ENCODE measurements at places on chromosomes 2 and 18.

DNA sequence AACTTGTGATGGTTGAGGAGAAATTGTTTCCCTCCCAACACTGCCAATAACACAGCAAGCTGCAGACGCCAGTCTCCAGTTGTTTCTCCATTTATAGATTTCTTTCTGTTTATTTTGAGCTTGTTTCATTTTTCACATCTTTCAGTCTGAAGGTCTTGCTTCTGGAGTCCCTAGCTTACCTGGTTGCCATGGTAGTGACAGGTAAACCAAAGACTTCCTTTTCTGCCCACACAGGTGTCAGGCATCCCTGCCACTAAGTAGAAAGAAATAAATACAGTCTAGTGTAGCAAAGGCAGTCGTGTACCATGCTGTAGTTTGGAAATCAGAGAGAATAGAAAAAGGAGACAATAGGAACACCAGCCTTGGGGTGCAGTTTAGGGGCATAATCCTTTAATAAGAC, 82.8 kb downstream of the MARCHF4 start:
- no peak for DNase-seq

GRCh38 chr18:31660763-31661162, 23.6 kb downstream of the B4GALT6 start:
- no peak for DNase-seq

GRCh38 chr2:19898592-19899329, 3.0 kb downstream of the TTC32 start:
- no peak for DNase-seq

GRCh38 chr2:126677176-126677538, 21.2 kb downstream of the GYPC start:
- no peak for DNase-seq

GRCh38 chr2:37084797-37085196, 479 bp downstream of the GPATCH11 start:
- no peak for DNase-seq

- DNase-seq = no peak
These were observed 44.2 kb downstream of the RRM2 start for GRCh38 chr2:10166676-10167292.

DNA sequence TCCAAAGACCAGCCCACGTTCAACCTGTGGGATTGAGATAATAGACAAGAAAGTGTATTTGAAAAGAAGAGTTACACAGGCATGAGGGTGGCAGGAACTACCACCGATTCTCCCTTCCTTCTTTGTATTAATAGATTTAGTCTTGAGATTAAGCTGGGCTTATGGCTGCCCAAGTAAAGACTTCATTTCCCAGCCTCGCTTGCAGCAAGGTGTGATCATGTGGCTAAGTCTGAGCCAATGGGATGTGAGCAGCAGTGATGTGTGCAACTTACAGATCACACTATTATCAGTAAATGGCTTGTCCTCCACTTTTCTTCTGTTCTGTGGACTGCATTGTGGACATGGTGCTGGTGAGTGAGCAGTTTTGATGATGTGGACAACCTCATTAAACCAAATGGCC, 101.7 kb downstream of the POLR1A start:
- no peak for DNase-seq

- no peak for DNase-seq
These were observed 66.6 kb upstream of the ZNF397 start for GRCh38 chr18:35174093-35174731.

GRCh38 chr2:149346272-149346671, 15.9 kb downstream of the LYPD6 start:
- DNase-seq = no peak

DNA sequence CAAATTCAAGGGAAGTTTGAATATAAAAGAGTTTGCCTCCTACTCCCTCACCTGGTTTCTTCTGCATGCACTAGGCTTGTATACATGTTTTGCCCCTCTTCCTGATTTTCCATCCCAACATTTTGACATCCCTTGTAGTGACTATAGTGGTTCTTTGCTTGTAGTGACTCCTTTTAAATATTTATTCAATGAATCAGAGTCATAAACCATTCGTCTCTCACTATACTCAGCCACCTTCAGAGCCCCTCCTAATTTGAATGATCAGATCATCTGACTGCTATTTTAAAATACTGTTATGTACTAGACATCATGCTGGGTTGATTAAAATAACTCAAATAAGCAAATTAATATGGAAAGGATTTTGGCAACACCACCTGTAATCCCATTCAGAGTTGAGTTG, 492.1 kb upstream of the PIK3C3 start:
- DNase-seq = no peak

DNA sequence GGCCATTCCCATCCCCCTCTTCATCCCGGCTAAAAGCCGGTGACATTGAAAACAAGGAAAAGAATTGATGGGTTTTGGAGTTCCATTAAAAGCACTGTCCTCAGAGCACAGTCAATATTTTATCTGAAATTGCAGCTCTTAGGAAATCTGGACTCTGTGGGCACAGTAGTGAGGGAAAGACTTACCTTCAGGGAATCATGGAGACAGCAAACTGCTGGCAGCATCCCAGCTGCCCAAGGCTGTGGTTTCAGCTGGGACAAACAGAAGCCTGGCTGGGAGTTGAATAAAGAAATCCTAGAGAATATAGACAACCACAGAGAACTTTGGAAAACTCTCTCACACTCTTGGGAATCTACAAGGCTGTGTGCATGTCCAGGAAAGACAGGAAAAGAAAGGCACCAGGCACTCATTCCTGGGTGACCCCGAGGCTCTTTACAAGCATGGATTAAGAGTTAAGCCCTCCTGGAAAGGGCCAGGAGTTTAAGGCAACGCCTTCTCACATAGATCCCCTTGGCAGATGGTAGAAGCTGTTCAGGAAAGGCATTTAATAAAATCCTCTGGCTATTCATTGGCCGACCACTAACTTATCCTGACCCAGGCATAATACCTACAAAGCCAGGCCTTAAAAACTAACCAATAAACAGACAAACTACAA, 255.1 kb downstream of the MYT1L start:
- no peak for DNase-seq

DNA sequence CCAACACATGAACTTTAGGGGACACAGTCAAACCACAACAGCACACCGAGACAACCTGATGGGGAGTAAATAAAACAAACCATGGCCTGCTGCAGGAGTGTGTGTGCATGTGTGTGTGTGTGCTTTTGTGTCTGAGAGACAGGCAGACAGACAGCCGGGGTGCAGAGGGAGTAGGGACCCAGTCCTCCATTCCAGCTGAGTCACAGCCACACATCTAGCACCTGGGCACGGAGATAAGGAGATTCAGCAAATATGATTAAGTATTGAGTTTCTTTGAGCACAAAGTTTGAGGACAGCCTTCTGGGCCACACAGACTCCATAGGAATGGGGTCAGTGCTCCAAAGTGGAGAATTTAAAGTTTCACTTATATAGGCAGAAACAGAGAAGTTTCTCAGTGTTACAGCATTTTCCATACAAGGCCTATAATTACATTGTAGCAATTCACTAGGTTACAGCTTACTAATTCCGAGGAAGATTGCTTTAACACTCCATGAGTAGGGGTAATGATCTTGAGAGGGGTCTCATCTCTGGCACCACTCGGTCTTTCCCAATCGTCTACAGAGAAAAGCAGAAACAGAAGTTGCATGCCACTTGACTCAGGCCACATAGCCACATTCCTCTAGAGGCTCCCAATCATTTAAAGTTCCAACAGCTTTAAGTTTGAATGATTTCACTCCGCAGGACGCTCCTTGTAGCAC, 30.8 kb upstream of the PRLH start:
- no peak for DNase-seq

GRCh38 chr2:80169811-80170594, 134.5 kb downstream of the LRRTM1 start:
- DNase-seq = no peak

GRCh38 chr18:40094441-40094840, 1860.6 kb upstream of the PIK3C3 start:
- no peak for DNase-seq

GRCh38 chr2:212863185-212863588, 288.2 kb downstream of the IKZF2 start:
- DNase-seq = no peak

DNA sequence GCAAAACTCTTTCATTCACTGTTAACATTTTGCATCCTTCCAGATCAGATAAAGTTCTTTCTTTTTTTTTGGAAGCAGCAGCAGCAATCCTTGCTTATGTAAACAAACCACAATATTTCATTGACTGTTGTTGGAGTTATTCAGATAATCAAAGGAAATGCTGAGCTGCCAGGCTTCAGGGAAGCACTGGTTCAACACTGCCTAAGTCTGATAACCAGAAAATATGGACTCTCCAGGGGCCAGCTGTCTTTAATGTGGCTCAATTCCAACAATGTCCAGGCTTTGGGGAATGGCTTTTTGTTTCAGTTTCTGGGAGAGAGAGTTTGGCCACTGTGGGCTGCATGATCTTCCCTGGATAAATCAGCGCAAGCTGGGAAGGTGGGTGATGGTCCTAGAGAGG, 354.3 kb downstream of the AKAIN1 start:
- DNase-seq = no peak

- DNase-seq = no peak
These were observed 94.4 kb downstream of the STPG4 start for GRCh38 chr2:47060652-47061170.

GRCh38 chr2:69116438-69116837, 103.5 kb downstream of the ANTXR1 start:
- DNase-seq = no peak

DNA sequence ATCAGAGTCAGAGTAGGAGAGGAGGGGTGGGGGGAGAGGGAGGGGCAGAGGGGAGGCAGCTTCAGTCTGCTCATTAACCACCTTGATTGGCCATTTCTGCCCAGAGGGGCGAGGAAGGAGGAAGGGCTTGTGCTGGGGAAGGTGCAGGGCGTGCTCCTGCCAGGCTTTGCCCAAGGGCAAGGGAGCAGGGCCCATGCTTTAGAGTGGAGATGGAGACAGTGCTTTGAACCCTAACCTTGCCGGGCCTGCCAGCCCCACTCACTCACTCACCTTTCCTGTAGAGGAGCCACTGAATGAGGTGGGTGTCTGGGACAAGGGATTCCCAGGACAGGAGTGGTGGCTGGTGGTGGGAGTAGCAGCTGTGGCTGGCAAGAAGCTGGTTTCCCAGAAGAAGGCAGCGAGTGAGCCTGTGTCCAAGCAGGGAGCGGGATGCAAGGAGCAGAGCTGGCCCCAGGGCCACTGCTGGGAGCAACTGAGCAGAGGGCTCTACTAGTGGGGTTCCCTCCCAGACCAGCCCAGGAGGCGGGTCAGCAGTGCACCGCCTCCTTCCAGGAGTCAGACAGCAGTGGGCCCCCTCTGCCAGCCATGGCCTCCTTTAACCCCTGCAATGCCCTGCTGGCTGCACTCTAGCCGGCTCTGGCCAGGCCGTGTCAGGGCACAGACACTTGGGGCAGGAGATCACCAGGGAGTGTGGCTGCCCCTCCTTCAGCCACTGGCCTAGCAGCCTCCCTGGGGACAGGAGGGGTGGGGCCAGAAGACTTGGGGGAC, 3.6 kb upstream of the RUFY4 start:
- DNase-seq = no peak

DNA sequence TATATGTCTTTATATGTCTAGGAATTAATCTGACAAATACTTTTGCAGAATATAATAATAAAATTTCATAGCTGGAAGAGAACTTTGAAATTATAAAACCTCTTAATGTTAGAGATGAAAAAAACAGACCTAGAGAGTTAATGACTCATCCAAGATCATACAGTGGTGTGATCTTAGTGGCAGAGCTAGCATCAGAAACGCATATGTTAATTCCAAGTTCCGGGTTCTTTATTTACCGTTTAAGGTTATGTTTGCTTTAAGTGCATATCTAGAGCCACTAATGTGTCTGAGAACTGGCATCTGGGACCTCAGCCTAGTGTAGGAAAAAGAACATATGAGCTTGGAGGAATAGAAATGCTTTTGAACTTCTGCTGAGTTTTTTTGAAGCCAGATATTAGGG, 24.3 kb downstream of the CERS6 start:
- DNase-seq = no peak

- no peak for DNase-seq
These were observed 99.5 kb downstream of the MRO start for GRCh38 chr18:50720325-50720674.
